ENCODE measurements at places on chromosomes 13 and 19.

- no peak for DNase-seq
Measured at GRCh38 chr13:31029102-31029501, 96.6 kb downstream of the TEX26 start.

GRCh38 chr13:66138172-66138811, 1091.8 kb downstream of the PCDH9 start:
- no peak for DNase-seq

GRCh38 chr13:22936228-22936627, 244.6 kb upstream of the SGCG start:
- DNase-seq, result no peak

GRCh38 chr19:32165141-32165540, 180.3 kb upstream of the ZNF507 start:
- DNase-seq, result no peak

GRCh38 chr13:27026396-27026795, 145.2 kb downstream of the USP12 start:
- DNase-seq, result no peak

DNA sequence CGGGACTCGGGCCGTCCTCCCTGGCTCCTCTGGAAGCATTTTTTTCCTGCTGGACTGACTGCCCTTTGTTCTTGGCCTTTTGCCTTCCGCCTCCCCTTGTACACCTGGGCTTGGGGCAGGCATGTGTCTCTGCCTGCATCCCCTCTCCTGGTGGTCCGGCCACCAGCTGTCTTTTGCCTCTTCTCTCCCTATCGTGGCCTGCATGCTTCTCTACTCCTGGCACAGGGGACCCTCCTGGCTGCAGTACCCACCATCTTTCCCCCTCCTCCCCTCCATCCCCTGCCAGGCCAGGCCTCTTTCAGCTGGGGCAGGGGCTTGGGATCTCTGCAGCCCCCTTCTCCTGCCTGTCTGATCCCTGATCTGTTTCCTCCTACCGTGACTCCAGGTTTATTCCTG, 12.1 kb downstream of the WTIP start:
- DNase-seq, result no peak
